NCI-H460 (cell line): ENCODE measurements at places on chromosomes 2 and 18. TPM values are rescaled to one million over a fixed set of nuclear protein-coding genes. Genes with fewer than 3 reads are reported as not detected.

- DNase-seq: no peak
Measured at GRCh38 chr2:114024326-114024725, 134.4 kb downstream of the ACTR3 start.

DNA sequence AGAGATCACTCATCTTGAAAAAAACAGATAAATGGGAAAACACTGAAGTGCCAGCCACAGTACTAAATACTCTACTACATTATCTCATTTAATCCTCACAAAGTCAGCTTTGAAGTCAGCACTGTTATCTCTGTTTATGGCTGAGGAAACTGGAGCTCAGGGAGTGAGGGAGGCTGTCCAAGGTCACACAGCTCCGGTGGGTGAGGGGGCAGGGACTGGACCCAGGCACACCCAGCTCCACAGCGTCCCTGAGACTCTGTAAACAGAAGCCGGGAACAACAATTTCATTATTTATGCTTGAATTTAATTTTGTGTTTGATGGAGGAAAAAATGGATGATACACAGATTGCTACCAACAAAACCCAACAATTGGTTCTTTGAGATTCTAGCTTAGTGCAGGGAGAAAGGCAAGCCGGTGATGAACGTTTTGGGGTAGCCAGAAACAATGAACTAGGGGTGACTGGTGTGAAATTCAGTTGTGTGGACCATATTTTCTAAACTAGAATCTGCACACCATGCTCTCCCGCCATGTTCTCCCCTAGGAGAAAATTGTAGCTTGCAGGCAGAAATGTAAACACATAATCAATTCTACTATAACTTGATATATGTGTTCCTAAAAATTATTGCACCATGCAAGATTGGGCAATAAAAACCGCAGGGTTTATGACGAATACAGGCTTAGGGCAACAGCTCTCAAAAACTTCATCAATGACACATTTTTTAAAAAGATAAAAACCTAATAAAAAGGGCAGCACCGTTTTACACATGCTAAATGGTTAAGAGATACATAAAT is at the start of gene GREB1:
GREB1 (plus strand) TSS at position 768 of the 793 bp plus-strand sequence. CDS start 22,570 bp downstream, outside the sequence.
- no peak for DNase-seq

WDR54 gene
- 33.9 and 38.6 TPM in 2 replicates for total RNA-seq

APCDD1 gene
- total RNA-seq: not detected in 2 replicates

- no peak for DNase-seq
Measured at GRCh38 chr18:8962192-8962779, 140.2 kb upstream of the NDUFV2 start.

GRCh38 chr2:151727593-151728552 is 6.4 kb downstream of the NEB start:
- DNase-seq: no peak

OBSL1 gene
- 10.0 and 10.6 TPM in 2 replicates for total RNA-seq

CENPO gene
- total RNA-seq: 22.7 and 25.2 TPM in 2 replicates

- DNase-seq: peak; percentile 65
Measured at GRCh38 chr2:156333274-156333950, 891 bp upstream of the NR4A2 start.

DNA sequence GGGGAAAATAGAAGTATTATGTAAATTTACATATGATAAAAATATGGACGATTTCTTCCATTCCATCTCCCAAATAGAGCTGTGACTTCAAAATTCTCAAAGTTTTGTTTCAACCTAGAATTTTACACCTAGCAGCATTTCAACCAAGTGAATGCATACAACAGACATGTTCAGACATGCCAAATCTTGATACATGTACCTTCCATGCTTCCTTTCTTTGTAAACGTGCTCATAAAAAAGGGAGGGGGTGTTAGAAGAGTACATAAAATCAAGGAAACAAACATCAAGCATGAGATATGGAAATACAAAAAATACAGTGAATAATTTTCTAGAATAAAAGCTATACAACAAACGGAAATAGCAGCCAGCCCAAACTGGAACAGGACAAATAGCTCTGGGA is 974.2 kb downstream of the ERBB4 start:
- DNase-seq: no peak

KATNAL2 gene
- total RNA-seq: 0.87 and 1.0 TPM in 2 replicates

GRCh38 chr2:157143901-157144300 is 113.6 kb upstream of the GALNT5 start:
- DNase-seq: no peak

GRCh38 chr2:8222979-8223694 is 458.7 kb upstream of the ID2 start:
- DNase-seq: no peak

DLX1 gene
- 3.8 and 6.7 TPM in 2 replicates for total RNA-seq

CDCA7 gene
- total RNA-seq: 25.1 and 27.6 TPM in 2 replicates

SERPINB11 gene
- total RNA-seq: 107 and 126 TPM in 2 replicates

DNA sequence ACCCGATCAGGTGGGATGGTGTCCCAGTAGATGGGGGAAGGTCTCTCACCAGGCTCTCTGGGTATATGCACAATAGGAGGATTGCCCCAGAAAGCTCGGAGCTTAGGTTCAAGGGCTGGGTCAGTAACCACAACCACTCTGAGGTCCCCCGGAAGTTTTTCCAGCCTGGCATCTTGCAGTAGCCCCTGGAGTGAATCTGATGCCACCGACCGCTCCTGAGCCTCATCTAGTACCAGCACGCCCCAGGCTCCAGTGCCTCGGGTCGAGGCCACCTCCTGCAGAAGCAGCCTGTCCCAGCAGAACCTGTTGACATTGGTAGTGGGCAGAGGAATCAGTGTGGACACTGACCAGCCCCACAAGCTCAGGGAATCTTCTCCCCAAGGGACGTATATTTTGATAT is 2.0 kb downstream of the DQX1 start:
- DNase-seq: no peak

- no peak for DNase-seq
Measured at GRCh38 chr2:171479154-171479814, 43.0 kb upstream of the CYBRD1 start.

RGPD4 gene
- 0.07 TPM in 1 of 2 replicates, not detected in the other for total RNA-seq

SLC8A1 gene
- 4.5 and 5.4 TPM in 2 replicates for total RNA-seq
